ENCODE measurements at places on chromosomes 4 and X.

GRCh38 chr4:40553995-40554394 lies 75.7 kb downstream of the RBM47 start:
- peak; percentile 32 for DNase-seq

DNA sequence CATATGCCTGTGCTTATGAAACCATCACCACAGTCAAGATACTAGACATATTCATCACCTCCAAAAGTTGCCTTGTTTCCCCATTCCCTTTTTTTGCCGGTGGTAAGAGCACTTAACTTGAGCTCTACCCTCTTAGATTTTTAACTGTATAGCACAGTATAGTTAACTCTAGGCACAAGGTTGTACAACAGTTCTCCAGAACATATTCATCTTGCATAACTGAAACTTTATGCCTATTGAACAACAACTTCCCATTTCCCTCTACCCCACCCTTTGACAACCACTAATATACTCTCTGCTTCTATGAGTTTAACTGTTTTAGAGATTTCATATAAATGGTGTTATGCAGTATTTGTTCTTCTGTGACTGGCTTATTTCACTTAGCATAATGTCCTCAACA lies 119.3 kb downstream of the ASB9 start:
- DNase-seq: no peak

DNA sequence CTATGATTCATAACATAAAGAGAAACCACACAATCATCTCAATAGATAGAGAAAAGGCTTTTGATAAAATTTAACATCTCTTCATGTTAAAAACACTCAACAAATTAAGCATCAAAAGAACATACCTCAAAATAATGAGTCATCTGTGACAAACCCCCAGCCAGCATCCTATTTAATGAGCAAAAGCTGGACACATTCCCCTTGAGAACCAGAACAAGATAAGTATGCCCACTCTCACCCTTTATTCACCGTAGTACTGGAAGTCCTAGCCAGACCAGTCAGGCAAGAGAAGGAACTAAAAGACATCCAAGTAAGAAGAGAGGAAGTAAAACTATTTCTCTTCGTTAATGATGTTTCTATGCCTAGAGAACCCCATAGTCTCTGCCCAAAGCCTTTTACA lies 507.2 kb downstream of the PABPC4L start:
- no peak for DNase-seq

GRCh38 chrX:29792335-29792734 lies 423.0 kb upstream of the MAGEB2 start:
- no peak for DNase-seq

- peak; percentile 23 for DNase-seq
These were observed 443.3 kb downstream of the GBA3 start for GRCh38 chr4:23135792-23136645.

GRCh38 chr4:7630568-7631287 lies 196.0 kb upstream of the PSAPL1 start:
- DNase-seq: peak; percentile 83

DNA sequence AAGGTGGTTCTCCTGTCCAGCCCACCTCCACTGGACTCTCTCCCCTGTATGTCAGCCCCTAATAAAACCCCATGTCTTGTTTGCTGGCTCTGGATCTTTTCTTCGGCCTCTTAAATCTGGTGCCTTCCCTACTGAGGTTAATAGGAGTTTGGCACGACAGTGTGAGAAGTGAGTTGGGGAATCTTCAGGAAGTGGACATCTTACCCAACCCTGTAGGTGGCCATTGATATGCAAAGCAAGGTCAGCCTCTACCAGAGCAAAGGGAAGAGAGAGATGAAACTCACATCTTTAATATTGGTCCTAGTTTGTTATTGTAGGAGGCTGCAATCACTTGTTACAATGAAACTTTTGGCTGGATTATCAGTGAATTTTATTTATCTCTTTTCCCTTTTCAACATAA lies 111.7 kb downstream of the CHRDL1 start:
- DNase-seq: no peak
